ENCODE measurements at places on chromosomes 2 and 18.

GRCh38 chr2:112597537-112598322 is 13.3 kb downstream of the CHCHD5 start:
- no peak for DNase-seq

DNA sequence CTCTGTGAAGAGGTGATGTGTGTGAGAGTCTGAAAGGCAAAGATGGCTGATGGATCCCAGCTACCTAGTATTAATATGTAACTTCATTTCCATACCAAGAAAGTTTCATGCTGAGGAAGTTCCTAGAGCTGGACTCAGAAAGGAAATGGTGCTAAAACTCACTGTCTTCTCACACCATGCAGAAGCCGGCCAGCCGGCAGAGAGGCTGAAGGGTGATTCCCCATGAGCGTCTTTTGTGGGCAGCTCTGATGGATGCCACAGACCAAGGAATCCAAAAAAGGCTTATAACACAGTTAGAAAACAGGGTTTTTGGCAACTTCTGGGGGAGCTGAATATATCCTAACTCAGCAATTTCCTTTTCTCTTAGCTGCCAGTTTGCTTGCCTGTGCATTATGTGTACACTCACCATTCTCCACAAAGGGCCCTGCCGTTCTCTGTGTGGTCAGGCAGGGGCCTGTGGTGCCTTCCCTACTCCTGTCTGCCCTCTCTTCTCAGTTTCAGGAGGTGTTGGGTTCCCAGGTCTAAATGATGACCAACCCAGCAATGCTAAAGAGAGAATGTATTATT is 289.4 kb downstream of the MTX2 start:
- DNase-seq, result no peak

DNA sequence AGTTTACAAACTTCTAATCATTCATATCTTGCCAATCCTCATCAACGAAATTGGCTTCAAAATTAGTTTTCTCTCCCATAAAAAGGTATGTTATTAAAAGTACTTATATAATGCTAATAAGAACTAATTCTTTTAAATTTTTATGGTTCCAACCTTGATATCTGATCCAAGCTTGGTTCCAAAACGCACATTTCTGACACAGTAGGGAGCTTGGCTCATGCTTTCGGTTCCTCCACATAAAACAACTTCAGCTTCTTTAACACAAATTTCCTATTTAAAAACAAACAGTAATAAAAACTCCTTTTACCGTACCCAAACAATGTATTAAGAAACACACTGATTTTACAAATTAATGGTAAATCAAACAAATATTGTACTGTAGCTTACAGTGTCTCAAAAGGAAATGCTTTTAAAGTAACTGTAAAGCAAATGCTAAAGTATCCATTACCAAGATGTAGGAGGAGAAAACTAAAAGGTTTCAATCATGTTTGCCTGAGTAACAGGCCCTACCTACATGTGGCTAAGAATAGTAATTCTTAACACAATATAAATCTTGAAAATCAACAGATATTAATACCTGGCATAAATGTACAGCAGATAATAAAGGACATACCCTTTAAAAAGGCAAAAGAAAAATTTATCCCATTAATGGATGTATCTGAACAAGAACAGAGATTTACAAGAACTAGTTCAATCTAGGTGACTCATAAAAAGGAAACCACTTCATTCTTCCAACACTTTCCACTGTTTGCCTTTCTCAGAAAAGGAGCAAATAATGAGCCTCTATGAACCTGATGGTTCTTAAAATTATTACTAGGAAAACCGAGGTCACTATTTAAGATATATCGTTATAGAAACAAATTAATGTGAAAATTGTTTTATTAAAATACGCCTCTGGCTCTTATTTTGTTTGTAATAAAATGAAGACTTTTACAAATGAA is 17.5 kb downstream of the ACAA2 start:
- DNase-seq, result no peak

- no peak for DNase-seq
Measured at GRCh38 chr2:4662161-4662779, 958.9 kb downstream of the DCDC2C start.

DNA sequence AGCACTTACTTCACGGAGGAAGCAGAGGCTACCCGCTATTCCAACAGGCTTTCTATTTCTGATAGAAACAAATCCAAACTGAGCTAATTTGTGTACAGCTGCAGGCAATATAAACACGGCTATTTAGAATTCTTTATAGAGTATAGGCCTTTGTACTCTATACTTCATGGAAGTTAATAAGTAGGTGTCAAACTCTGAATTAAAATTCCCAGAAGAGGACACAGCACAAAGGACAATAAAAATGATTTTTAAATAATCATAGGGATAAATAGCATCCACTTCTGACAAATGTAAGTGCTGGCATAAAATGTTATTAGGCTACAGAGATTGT is 261.5 kb downstream of the AFF3 start:
- DNase-seq, result no peak
